Kidney epithelial cell (primary cell): ENCODE measurements at places on chromosomes 5 and 9. TPM values are rescaled to one million over a fixed set of nuclear protein-coding genes. Genes with fewer than 3 reads are reported as not detected.

DNA sequence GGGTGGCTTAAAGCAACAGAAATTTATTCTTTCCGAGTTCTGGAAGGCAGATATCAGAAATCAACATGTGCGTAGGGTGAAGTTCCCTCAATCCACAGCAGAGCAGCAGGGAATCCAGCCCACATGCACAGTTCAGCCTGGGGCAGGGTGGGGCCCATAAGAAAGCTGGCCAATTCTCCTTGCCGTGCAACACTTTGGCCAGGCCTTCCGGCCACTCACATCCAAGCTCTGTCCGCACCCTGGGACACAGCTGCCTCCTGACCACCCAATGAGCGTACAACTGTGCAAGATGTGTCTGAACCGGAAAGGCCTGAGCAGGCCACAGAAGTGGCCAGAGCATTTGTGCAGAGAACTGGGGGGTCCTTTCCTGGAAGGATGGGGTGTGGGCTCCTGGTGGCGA, 274.9 kb downstream of the GADD45G start:
- DNase-seq = no peak

GFI1B gene
- not detected in 2 replicates for total RNA-seq

- no peak for DNase-seq
These were observed 9.7 kb upstream of the N4BP3 start for GRCh38 chr5:178103612-178104011.

DNA sequence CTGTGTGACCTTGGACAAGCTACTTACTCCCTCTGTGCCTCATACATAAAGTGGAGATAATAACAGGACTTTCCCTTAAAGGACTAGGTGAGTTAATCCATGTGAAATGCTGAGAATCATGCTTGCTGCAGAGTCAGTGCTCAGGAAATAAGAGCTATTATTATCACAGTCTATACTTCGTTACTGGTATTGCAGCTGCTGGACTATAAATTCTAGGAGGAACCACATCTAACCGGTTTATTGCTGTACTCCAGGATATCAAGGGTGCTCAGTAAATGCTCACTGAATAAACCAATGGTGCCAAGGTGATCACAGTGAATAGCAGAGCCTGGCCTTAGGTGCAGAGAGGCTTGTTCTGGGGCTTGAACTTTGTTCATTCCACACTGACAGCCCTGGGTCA, 69.3 kb downstream of the HSPA4 start:
- DNase-seq = no peak

AJM1 gene
- total RNA-seq = 0.75 and 0.96 TPM in 2 replicates

PCDHGA10 gene
- total RNA-seq = 5.5 and 6.0 TPM in 2 replicates

DNA sequence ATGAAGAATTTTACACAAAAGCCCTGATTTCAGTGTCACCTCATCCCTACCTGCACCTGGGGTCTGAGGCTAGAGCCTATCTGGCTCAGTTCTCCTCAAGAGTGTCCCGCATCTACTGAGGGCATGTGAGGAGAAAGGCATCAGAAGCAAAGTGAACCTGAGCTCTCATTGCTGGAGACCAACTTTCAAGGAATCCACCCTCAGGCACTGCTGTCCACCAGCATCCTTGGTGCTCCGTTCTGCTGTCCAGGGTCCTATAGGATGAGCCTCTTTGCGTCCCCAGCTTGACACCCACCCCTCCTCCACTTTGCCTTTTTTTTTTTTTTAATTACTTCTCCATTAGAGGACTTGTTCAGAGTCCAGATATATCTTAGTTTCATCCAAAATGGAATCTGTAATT, 49.5 kb downstream of the CAMSAP1 start:
- no peak for DNase-seq

GRCh38 chr5:38650540-38650939, 94.1 kb upstream of the LIFR start:
- DNase-seq = no peak

SLC45A2 gene
- total RNA-seq = not detected in 2 replicates

DNA sequence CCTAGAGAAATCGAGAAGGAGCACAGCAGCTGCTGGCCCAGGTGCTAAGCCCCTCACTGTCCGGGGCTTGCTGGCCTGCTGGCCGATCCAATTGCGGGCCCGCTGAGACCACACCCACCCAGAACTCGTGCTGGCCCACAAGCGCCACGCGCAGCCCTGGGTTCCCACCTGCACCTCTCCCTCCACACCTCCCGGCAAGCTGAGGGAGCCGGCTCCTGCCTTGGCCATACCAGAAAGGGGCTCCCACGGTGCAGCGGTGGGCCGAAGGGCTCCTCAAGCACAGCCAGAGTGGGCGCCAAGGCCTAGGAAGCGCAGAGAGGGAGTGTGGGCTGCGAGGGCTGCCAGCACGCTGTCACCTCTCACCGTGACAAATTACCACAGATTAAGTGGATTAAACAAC, 6.8 kb upstream of the BNC2 start:
- no peak for DNase-seq

GRCh38 chr9:134648701-134649530, 7.3 kb downstream of the COL5A1 start:
- no peak for DNase-seq

DNA sequence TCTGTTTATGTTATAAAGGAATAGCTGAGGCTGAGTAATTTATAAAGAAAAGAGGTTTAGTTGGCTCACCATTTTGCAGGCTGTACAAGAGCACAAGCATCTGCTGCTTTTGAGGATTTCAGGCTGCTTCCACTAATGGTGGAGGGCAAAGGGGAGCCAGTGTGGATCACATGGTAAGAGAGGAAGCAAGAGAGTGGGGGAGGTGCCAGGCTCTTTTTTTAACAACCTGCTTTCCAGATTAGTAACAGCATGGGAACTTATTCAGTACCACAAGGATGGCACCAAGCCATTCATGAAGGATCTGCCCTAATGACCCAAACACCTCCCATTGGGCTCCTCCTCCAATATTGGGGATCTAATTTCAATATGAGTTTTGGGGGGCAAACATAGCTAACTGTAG, 40.4 kb downstream of the CCL28 start:
- no peak for DNase-seq

DNA sequence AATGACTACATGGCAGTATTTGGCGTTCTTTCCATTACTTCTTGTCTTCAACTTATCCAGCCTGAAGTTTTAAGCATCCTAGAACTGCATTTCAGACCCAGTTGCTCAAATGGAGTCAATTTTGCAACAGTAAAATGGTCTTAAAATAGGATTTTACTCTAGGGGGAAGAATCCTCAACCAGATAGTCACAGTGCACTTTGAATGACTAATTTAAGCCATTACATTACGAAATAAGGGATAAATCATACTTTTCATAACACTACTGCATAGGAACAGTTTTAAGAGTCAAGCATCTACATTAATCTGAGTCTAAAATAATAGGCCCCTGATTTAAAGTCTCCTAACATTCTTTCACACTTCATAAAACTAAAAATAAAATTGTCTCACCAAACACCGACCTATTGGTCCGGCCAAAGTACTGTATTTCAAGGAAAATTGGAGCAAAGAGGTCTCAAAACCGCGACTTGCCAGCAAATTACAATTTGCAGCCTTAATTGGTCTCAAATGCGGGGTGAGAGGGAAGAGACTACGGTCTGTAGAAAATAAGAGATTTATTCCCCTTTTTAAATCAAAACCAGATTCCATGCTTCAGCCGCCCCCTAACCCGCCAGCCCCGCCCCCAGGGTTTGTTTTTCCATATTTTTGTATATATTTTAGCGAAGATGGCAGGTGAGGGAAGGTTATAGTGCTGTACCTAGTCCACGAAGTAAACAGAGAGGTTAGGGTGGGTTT, 1.2 kb upstream of the SMARCA2 start:
- DNase-seq = no peak

GRCh38 chr9:135751501-135751900, 49.5 kb downstream of the KCNT1 start:
- no peak for DNase-seq

PDE6A gene
- not detected in 2 replicates for total RNA-seq
